ENCODE measurements at places on chromosomes 12 and 14.

- no peak for DNase-seq
These were observed 26.0 kb upstream of the KRT78 start for GRCh38 chr12:52874573-52875435.

DNA sequence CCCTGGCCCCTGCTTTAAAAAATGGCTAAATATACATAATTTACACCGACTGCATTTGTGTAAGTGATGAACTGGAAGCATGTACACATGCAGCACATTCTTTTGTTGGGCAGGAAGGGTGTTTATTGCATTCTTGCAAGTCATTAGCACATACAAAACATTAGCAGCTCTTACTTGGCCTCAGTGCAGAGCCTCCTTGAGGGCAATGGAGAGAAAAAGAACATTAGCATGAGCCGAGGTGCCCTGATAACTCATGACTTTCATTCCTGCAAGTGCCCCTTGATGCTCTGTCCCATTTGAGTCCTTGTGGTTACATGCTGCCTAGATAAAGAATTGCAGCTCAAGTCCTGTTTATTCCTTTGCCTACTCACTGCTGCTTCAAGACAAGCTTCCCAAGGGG is 61.9 kb downstream of the PAX9 start:
- DNase-seq: no peak

DNA sequence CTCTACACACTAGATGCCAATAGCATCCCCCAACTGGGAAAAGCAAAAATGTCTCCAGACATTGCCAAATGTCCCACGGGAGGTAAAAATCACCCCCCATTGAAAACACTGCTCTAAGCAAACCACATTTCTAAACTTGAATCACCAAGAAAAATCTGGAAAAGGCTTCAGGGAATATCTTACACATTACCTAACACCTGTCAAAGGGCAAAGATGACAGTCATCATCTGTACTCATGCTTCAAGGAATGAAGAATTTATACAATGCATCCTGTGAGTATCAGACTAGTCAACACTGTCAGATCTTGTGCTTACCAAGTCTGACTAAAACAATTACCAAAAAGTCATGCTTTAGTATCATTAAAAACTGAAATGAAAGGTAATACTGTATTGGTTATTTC is 161.6 kb upstream of the SOX5 start:
- no peak for DNase-seq

GRCh38 chr14:72264716-72265115 is 332.5 kb downstream of the RGS6 start:
- no peak for DNase-seq

GRCh38 chr12:49943625-49943960 is 6.9 kb upstream of the AQP2 start:
- DNase-seq: no peak

GRCh38 chr14:106003351-106003750 is 477.0 kb downstream of the TMEM121 start:
- no peak for DNase-seq

DNA sequence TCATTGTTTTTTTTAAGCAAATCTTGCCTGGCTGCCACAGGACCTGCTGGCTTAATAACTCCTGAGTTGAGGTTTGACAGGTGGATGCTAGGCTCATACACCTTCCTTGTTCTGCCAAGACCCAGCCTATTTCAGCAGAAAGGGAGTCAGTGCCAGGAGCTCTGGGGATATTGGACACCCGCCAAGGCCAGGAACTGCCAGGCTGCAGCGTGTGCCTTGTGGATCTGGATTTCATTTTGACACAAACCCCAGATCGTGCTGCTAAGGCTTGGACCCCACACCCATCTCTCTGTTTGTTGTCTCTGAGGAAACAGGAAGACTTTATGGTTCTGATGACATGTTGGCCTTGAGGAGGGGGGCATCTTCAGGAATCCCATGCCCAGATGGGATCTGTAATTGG is 44.4 kb upstream of the PRIMA1 start:
- DNase-seq: no peak

- DNase-seq: no peak
These were observed 46.3 kb downstream of the STON2 start for GRCh38 chr14:81353691-81354323.

- no peak for DNase-seq
These were observed 62.0 kb downstream of the DACT1 start for GRCh38 chr14:58699681-58700205.

DNA sequence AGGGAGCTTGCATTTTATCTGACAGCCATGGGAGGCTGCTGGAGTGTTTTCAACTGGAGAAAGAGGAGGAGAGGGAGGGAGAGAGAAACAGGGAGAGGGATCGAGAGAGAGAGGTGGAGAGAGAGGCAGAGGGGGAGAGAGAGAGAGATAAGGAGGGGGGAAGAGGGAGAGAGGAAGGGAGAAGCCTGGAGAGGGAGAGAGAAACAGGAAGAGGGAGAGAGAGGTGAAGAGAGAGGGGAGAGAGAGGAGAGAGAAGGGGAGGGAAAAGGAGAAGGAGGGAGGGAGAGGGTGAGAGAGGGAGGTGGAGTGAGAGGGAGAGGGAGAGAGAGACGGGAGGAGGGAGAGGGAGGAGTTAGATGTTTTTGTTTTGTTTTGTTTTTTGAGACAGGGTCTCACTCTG is 45.6 kb downstream of the DNAH10 start:
- no peak for DNase-seq

- no peak for DNase-seq
These were observed 6.3 kb upstream of the NFE2 start for GRCh38 chr12:54306925-54307741.

DNA sequence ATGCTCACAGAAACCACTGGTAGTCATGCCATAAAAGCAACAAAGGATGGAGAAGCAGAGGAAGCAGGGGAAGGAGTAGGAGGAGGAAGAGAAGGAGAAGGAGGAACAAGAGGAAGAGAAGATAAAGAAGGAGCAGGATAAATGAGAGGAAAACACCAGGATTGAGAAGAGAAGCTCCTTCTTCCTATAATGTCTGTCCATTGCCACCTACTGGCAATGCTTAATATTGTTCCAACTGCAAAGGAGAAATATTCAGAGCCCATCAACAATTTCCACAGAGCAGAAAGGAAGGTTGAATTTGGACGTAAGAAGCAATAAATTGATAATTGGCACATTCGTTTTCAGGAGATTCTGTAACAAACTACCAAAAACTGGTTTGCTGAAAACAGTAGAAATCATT is 898.4 kb downstream of the SLC16A7 start:
- no peak for DNase-seq

DNA sequence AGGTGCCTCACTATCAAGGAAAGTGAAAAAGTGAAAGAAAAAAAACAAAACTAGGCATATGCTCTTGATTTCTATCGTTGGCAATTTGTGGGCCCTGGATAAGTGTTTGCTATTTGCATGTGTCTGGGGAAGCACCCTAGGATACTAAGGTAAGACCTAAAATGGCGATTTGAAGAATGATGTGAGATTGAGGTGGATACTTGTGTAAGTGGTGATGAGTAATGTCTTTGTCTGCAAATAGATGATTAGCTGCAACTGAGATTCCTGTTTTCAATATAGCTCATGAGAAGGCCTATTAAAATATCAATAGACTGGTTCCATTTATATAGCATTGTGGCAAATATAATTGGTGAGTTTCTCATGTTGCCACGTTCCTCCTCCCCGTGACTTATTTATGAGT is 261.7 kb downstream of the NEDD1 start:
- no peak for DNase-seq

DNA sequence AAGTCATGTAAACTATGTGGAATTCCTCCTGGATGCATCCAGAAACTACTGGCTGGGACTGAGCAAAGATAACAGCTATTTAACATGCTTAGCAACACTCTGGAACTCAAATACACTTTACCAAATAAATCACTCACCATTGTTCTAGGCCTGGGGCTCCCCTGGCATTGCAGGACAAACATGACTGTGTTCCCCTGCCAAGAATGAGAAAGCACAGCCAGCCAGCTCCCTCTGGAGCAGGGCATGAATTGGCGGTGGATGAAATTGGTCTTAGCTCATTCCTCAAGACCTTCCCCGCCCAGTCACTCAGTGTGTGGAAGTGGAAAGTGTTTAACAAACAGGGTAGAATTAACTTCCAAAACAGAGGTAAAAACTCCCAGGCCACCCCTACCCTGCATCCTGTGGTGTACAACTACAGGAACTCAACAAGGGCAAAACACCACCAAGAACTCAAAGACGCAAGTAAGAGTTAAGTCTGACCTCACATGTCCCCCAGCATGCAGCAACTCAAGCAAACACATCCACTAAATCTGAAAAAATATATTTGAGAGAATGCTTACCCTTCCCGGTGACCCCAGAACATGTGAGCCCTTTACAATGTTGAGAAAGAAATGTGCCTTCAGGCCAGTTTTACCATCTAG is 58.4 kb upstream of the BDKRB2 start:
- DNase-seq: no peak

DNA sequence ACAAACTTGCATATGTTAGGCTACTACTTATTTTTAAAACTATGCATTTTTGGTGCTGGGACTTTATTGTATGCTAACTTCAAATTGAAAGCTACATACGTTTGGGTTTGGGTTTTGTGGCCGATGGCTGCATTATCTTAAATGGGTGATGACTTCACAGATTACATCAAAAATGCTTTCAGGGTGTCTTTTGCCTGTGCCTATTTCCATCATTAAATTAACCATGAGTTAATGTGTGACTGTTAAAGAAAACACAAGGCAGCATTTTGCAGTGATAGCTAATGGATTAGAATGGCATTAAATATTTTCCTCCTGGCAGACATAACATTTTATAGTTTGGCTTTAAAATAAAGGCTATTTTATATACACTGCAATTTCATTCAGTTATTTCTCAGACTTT is 352.3 kb downstream of the EGLN3 start:
- DNase-seq: no peak

DNA sequence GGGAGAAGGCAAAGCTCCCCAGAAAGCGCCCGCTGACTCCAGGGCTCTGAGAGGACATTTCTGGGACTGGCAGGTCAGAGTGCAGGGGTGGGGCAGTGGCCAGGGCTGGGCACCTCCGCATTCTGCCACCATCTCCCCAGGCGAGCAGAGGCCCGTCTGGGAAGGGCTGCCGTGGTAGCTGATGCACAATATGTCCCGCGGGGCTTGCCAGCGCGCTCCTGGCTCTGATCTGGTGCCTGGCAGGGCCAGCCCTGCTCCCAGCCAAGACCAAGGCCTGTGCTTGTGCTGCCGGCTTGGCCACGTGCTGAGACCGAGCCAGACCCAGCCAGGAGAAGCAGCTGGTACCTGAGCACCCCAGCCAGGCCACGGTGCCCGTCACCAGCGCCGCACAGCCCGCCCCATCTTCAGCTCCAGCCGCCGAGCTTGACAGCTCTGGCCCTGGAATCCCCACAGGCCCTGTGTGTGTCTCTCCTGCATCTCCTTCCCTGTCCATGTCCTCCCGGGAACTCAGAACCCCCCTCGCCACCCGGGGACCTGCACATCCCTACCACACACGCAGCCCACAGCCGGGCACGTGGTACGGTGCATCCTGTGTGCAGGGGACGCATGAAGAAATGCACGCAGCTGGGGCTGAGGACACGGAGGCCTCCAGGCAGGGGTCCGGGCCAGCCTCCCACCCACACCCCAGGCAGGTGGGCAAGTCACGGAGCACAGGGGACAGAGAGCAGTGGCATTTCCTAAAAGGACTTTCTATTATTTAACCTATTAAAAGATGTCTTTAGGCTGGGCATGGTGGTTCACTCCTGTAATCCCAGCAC is 68.6 kb upstream of the C14orf180 start:
- no peak for DNase-seq

DNA sequence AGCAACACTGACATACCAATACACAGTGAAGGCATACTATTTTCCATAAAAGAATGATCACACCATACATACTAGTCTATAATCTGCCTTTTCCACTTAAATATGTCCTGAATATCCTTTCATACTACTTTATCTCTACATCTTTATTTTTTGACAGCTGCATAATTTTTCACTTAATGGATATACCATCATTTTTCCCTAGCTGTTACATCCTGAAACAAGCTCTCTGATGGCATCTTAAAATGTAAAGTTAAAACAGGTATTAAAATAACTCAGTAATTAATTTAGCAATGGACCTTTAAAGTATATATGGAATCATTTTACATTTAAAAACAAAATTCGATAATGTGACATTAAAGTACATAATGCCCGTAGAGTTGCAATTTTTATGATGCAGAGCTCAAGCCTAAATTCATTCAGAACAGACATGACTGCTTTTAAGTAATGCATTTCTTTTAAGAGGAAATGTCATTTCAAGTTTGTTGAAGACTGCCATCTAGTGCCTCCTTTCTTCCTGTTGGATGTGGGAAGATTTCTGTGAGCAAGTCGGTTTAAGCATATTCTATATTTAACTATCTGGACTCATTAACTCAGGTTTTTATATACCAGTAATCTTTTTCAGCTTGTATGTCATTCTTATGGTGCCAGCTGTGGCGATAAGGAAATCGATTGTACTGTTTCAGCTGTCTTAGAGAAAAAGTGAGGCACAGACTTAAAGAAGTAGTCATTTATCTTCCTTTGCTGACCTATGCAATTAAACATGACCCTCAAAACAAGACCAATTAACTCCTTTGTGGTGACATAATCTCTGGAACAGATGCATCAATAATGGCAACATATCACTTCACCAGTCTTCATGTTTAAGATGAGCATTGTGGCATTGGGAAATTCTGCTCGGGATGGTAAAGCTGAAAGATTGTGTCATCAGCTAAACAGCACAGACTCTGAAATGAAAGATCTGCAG is 20.3 kb downstream of the PRICKLE1 start:
- DNase-seq: no peak

- DNase-seq: no peak
These were observed 75.8 kb downstream of the RIN3 start for GRCh38 chr14:92589213-92589852.

DNA sequence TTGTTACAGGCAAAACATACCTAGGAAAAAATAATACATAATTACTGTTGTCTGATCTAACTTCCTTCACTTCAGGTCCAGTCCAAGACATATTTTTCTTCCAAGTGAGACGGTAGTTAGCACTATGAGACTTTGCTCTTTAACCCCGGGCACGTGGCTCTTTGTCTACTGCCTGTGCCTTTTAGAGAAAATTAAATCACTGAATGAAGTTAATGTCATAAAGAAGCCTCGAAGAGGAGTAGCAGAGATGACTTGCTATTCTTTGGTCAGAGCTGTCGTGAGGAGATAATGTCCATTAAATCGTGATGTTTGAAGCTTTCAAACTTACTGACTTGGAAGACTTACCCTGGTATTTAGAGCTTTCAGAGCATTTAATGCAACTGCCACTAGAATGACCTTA is 8.7 kb downstream of the TESPA1 start:
- DNase-seq: no peak

- no peak for DNase-seq
These were observed 13.0 kb downstream of the KMT5A start for GRCh38 chr12:123396954-123397353.

DNA sequence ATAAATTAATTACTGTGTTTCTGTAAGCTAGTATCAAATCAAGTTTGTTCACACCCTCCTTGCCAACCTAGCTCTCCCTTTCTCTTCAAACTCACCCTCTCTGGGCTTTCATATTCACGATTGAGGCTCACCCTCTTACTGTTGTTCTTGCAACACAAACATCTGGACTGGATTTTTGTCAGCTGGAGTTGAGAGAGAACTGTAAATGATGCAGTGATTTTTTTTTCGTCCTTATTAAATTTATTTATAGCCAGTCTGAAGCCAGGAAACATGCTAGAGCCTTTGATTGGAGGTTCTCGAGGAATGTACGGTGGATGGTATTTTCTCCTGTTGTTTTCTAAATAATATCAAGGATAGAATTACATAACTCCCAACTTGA is 485.1 kb downstream of the ZFP36L1 start:
- no peak for DNase-seq

GRCh38 chr14:90175631-90176030 is 80.7 kb upstream of the PSMC1 start:
- no peak for DNase-seq
